ENCODE measurements at places on chromosomes 7 and 10.

- no peak for DNase-seq
Observed at GRCh38 chr7:78037603-78038002, 239.0 kb downstream of the PHTF2 start.

DNA sequence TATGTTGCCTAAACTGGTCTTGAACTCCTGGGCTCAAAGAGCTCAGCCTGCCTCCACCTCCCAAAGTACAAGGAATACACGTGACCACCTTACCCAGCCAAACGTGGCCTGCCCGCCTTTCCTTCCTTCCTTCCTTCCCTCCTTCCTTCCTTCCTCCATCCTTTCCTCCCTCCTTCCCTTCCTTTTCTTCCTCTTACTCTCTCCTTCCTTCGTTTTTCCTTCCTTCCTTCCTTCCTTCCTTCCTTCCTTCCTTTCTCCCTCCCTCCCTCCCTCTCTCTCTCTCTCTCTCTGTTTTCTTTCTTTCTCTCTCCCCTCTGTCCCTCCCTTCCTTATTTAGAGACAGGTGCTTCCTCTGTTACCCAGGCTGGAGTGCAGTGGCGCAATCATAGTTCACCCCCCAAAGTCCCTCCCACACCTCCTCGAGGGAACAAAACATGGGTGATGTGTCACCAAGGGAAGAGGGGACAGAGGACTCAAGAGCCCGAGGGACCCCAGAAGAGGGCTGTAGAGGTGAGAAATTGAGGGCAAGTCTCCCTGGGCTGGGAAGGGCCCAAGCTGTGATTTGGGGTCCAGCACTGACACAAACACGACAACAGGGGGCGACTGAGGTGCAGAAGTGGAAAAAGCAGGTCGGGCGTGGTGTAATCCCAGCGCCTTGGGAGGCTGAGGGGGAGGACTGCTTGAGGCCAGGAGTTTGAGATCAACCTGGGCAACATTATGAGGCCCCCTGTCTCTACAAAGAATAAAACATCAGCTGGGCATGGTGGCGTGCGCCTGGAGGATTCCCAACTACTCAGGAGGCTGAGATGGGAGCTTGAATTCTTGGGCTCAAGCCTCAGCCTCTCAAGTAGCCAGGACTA, 28.1 kb downstream of the EPHB4 start:
- DNase-seq: peak; percentile 18

DNA sequence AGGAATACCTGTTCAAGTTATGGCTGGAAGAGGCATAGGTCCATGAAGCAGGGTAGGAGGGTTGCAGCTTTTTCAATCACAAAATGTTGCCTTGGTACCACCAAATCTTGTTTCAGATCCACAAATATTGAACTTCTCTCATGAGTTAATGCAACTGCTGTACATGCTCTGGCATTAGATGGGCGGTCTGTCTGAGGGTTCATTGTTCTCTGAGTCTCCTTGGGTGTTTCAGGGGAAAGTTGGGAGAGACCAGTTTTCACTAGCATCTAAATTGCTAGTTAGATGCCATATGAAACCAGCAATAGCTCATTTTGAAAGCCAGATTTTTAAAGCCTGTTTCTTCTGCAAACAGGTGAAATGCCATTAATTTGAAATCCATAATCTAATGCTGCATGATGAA, 27.8 kb upstream of the ELMO1 start:
- DNase-seq: no peak

DNA sequence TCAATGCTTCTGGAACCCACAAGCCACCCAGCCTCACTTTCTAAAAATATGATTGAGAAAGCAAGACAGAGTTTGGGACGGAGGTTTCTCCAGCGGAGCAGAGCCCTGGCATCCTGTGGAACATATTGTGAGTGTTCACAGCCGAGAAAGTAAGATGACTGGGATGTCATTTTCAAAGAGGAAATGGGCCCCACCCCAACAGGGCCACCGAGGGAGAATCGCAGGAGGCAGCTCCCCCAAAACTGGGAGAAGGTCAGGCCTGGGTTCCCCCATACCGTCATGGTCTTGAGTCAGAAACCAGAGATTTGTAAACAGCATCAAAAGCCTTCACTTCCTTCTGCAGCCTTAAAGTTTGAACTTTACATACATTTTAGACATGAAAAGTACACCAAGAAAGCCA, 560.0 kb downstream of the PTPRN2 start:
- DNase-seq: no peak

DNA sequence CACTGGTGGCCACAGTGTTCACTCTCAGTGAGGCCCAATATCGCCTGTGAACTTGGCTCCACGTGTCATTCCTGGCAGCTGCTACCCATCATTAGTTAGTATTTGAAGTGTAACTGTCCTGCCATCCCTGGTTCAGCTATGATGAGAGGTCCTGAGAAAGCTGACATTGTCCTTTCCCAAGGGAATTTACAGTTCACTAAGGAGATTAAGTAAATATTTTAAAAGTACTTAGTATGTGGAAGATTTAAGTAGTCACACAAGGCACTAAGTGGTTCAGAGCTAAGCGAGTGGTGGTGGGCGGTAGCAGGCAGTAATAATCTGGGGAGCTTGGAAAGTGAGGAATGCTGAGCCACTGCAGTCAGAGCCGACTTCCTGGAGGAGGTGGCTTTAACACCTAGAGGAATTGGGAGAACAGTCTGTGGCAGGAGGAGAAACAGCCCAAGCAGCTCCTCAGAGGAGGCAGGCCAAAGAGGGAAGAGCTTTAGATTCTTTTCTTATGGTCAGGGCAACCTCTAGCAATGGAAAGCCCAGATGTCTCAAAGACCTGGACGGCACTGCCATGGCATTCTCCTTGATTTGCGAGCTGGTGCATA, 519.7 kb downstream of the LRMDA start:
- no peak for DNase-seq

- DNase-seq: no peak
Observed at GRCh38 chr7:16739863-16740622, 13.5 kb upstream of the TSPAN13 start.

DNA sequence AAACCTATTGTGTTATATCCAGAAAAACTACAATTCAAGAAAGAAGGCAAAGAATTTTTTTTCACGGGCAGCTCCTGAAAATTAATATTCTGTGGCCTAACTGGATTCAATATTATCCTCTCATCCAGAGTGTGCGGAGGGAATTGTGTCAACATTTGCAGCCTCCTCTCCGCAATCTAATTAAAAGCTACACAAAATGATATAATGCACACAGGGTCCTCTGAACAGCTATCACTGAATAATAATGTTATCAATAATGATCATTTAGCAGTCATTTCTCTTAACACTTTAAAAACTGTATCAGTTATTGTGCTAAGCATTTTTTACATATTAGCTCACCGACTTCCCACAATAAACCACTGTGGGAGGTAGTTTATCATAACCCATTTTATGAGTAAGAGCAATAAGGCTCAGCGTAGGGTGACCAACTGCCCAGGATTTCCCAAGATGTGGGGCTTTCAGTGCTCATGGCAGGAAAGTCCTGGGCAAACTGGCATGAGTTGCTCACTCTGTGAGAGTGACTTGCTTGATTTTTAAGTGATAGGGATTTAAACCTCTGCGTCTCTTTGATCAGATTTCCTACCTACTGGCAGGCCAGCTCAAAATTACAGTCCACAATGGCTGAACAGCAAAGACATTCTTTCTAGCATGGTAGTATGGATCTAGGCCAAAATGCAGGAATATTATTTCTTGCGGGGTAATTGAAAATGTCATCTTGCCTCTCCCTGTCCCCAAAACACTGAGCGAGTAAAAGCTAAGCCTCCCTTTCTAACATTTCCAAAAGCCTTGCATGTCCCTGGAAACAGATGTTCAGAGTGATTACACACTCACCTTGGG, 65.7 kb downstream of the AOAH start:
- DNase-seq: no peak

GRCh38 chr10:77031531-77032187, 605.9 kb downstream of the KCNMA1 start:
- DNase-seq: no peak

- DNase-seq: no peak
Observed at GRCh38 chr7:22137026-22137425, 191.3 kb upstream of the CDCA7L start.

- no peak for DNase-seq
Observed at GRCh38 chr10:78891741-78892140, 177.0 kb upstream of the ZMIZ1 start.

DNA sequence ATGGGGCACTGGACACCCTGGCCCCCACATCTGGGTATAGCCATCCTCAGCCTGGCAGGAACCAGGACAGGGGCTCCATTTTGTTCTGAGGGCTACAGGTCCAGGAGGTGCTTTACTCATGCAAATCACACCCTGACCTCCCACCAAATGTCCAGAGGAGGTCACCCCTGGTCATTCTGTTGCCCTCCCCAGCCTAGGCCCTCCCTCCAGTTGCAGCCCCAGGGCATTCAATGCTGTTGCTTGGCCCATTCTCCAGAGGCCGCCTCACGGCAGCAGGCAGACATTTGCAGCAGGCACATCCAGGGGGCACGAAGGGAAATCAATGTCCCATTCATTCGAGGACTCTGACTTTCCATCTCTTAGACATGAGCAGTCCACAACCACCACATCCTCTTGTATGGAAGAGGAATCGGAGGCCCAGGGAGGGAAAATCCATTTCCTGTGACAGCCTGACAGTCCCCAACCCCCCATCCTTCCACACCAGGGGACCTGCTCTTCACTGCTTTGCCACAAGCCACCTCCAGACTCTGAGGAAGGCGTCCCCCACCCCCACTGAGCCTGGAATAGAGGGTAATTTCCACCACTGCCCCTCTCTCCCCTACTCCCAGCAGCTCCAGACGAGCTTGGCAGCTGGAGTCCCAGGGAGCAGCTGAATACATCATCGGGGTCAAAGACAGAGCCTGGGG, 76.2 kb upstream of the UNC5B start:
- no peak for DNase-seq

DNA sequence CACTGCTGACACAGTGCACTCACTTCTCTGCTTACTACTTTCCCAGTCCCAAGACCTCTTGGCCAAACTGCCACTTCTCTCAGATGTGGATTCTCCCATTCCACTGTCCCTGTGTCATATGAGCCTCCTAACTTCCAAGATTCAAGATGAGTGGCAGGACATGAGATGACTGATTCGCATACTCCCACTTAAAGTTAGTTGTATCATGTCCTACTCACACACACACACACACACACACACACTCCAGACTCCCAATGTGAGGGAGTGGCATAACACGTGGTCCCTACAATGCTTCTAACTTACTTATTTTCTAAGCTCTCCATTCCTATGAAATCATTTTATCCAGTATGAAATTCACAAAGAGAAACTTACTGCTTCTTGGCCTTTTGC, 67.0 kb upstream of the CAV2 start:
- no peak for DNase-seq

- DNase-seq: peak; percentile 42
Observed at GRCh38 chr7:134101716-134102115, 25.4 kb upstream of the LRGUK start.

DNA sequence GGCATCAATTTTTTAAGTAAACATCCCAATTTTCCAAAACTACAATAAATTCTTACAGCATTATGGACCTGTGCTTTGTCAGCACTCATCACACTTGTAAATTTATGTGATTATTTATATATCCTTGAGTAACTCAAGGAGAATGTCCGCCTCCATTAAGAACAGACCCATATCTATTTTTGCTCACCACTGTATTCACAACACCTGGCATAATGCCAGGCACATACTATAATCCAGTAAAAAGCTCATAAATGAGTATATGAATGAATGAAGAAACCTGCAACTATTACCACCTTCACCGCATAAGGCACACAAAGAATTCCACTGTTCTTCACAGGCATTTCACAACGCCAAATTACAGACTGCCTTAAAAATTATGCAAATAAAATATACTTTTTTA, 46.9 kb downstream of the MINDY3 start:
- no peak for DNase-seq

- no peak for DNase-seq
Observed at GRCh38 chr10:77586719-77587415, 50.7 kb downstream of the KCNMA1 start.

DNA sequence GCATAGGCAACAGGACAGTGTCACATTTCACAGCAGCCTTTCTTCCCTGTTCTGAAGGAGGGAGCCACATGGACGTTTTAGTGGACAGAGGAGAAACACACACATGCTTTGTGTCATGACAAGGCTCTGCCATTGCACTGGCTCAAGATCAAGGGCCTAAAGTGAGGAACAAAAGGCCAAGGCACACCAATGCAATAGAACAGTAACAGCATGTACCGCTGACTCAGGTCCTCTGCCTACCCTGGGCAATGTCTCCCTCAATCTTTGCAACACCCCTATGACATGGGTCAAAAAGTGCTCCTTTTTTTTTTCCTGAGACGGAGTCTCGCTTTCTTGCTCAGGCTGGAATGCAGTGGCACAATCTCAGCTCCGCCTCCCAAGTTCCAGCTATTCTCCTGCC, 57.8 kb upstream of the SDK1 start:
- DNase-seq: no peak

DNA sequence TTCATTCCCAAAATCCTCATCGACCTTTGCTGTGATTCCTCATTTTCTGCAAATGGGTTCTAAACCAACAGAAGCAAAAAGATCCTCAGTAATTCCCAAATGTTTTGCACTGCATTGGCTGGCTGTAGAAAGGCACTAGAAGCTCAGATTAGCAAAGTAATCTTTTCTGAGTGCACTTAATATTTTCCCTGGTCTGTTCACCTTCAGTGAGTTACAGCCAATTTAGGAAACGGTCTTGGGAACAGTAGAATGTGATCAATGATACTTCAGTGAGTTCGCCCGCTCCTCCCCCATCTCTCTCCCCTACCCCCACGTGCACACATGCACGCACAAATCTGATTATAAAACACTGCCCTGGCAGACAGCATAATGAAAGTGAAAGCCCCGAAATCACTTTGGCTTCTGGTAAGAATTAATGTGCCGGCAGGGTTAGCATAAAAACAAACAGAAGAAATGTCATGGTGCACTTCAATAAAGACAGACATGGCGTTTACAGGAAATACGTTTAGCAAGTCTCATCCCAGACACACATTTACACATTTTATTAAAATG, 201.3 kb upstream of the CDCA7L start:
- peak; percentile 72 for DNase-seq

DNA sequence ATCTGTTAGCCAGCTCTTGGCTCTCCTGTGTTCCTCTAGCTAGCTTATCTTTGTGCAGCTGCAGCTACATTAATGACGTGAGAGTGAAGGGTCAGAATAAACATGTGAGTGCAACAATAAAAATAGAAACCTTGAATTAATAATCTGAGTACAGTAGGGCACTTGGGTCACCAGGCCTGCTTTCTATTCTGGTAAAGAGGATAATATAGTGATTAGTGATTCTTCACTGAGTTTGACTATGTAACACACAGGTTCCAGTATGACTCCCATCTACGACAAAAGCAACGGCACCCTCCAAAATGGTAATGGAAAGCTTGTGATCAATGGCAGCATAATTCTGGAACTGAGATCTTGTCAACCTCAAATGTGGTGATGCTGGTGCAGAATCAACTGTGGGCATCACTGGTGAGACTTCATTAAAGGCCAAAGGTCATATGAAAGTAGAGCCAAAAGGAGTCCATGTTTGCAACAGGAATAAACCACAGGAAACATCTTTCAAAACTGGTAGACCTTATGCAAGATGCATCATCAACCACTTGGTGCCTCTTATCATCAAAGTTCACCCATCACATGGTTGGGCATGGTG, 77.6 kb downstream of the NRBF2 start:
- no peak for DNase-seq

GRCh38 chr7:44881610-44882009, 3.7 kb downstream of the PURB start:
- no peak for DNase-seq

- no peak for DNase-seq
Observed at GRCh38 chr10:109919220-109919619, 4.1 kb downstream of the XPNPEP1 start.

GRCh38 chr10:29372920-29373319, 84.0 kb downstream of the LYZL1 start:
- DNase-seq: no peak

GRCh38 chr10:1360011-1360557, 303.9 kb downstream of the WDR37 start:
- DNase-seq: no peak

GRCh38 chr10:110368002-110368401, 63.3 kb upstream of the SMNDC1 start:
- no peak for DNase-seq
